Spleen (tissue), 13 donors: ENCODE measurements at places on chromosomes 7 and 10. TPM values are rescaled to one million over a fixed set of nuclear protein-coding genes. Genes with fewer than 3 reads are reported as not detected.

Gene KLF14
- 0.79 TPM for total RNA-seq

Gene CYP3A4
- not detected for total RNA-seq

Gene AOAH
- total RNA-seq: 211 TPM

Gene CTAGE4
- 1.4 TPM for total RNA-seq

Gene ANKRD1
- total RNA-seq: 0.83 TPM

DNA sequence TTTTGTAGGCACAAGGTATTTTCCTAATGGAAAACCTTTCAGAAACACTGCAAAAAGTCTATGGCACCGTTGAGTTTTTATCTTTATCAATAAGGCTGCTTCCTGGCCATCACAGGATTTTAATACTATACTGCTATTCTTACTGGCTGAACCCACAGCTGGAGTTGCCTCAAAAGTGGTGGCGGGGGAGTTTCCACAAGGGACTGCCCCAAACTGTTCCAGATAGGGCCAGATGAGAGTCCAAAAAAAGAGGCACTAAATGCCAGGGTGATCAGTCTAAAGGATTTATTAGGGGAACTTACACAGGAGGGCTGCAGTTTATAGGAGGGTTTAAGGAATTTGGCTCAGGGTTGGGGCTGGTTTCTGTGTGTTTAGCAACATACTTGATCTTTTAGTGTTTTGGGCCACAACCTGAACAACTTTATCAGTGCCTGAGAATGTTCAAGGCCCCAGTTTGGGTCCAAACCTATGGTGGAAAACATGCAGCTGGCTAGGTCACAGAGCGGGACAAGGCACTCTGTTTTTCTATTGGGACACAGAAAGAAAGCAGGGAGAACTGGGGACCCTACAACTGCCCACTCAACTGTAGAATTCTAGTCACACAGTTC lies 41.4 kb downstream of the STAM start:
- H3K36me3 ChIP-seq: peaks cover 8% of the 10 kb centered on the region
- H3K4me3 ChIP-seq: no peak overlapping the region
- H3K4me1 ChIP-seq: peaks cover 32% of the 10 kb centered on the region

DNA sequence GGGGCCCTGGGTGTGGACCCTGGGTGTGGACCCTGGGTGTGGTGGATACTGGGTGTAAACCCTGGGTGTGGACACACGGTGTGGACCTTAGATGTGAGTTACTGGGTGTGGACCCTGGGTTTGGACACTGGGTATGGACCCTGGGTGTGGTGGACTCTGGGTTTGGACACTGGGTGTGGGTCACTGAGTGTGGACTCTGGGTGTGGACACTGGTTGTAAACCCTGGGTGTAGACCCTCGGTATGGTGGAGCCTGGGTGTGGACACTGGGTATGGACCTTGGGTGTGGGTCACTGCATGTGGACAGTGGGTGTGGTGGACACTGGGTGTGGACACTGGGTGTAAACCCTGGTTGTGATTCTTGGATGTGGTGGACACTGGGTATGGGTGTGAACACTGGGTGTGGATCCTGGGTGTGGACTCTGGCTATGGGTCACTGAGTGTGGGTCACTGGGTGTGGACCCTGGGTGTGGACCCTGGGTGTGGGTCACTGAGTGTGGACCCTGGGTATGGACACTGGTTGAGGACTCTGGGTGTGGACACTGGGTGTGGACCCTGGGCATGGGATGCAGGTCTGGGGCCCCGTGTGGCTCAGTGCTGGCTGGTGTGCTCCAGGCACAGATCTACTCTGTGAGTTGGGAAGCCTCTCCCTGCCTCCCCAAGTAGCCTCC lies 356.2 kb downstream of the GLRX3 start:
- H3K27me3 ChIP-seq: no peaks in the 10 kb centered on the region
- no peak overlapping the region for H3K27ac ChIP-seq
- no peaks in the 10 kb centered on the region for H3K4me1 ChIP-seq
- H3K36me3 ChIP-seq: no peaks in the 10 kb centered on the region
- peak; percentile 47 for DNase-seq

DNA sequence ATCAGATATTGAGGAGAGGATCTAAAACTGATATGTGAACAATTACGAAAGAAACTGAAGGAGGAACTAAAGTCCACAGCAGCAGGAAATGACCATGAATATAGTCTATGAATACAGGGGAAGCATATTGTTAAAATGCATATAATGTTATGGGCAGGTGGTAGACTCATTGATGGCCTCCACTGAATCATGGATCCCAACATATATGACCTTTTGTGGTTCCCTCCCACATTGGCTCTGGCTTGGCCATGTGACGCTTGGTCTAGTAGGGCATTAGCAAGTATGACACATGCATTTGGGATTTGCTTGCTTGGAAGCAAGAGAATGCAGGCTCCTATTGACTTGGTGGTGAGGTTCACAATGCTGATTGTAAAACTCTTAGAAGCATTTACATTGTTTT lies 55.2 kb upstream of the RAB18 start:
- H3K27ac ChIP-seq: no peak overlapping the region
- peaks cover 42% of the 10 kb centered on the region for H3K4me1 ChIP-seq
- no peaks in the 10 kb centered on the region for H3K36me3 ChIP-seq

DNA sequence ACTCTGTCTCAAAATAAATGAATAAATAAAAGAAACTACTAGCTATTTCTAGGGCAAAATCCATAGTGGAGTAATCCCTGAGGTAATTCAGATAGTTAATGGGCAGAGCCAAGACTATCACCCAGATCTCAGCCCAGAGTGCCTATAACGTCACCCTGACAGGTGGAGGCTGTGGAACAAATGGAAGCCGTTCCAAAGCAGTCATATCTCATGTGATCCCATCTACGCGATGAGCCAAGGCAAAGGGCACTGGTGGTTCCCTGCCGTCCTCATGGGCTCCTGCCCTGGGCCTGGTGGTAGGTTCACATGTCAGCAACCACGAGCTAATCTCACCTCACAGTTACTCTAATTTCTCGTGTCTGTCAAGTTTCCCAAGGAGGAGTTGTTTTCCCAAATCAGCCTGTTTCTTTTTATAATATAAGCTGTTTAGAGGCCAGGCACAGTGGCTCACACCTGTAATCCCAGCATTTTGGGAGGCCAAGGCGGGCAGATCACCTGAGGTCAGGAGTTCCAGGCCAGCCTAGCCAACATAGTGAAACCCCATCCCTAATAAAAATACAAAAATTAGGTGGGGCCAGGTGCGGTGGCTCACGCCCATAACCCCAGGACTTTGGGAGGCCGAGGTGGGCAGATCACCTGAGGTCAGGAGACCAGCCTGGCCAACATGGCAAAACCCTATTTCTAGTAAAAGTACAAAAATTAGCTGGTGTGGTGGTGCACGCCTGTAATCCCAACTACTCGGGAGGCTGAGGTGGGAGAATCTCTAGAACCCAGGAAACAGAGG lies 22.5 kb upstream of the ASCC1 start:
- no peak overlapping the region for H3K27ac ChIP-seq
- peaks cover 10% of the 10 kb centered on the region for H3K4me1 ChIP-seq
- no peak for DNase-seq
- H3K36me3 ChIP-seq: peaks cover 51% of the 10 kb centered on the region
- H3K4me3 ChIP-seq: no peak overlapping the region

GRCh38 chr7:124536156-124536762 lies 229.3 kb downstream of the GPR37 start:
- H3K27me3 ChIP-seq: no peaks in the 10 kb centered on the region
- no peaks in the 10 kb centered on the region for H3K36me3 ChIP-seq

DNA sequence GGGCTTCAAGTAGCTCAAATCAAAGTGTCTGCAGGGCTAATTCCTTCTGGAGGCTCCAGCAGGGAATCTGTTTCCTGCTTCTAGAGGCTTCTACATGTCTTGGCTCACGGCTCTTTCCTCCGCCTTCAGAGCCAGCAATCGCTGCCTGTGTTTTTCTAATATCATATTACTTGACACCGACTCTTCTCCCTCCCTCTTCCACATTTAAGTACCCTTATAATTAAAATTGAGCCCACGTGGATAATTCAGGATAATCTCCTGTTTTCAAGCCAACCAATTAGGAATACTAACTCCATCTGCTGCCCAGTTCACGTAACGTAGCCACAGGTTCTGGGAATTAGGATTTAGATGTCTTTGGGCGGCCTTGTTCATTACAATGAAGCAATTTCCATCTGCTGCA lies 372.2 kb downstream of the DPP6 start:
- H3K27ac ChIP-seq: no peak overlapping the region
- no peak overlapping the region for H3K4me3 ChIP-seq
- H3K36me3 ChIP-seq: no peaks in the 10 kb centered on the region
- no peaks in the 10 kb centered on the region for H3K27me3 ChIP-seq
- DNase-seq: no peak

DNA sequence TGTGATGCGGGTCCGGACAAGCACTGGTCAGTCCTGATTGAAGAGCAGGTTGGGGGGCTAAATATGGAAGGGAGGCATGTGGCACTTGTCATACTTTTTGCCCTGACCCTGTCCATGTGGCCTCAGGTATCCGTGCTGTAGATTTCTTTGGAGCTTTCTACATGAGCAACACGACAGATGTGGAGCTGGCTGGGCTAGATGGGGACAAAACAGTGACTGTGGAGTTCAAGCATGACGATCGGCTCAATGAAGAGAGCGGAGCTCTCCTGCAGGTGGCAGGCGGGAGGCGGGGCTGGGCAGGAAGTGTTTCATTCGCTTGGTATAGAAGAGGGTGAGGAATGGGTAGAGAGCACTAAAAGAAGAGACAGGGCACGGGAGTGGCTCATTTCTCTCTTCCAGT lies 13.0 kb upstream of the CHCHD1 start:
- H3K27me3 ChIP-seq: no peaks in the 10 kb centered on the region
- peak overlapping the region; percentile 46 for H3K27ac ChIP-seq
- peaks cover 15% of the 10 kb centered on the region for H3K4me1 ChIP-seq
- no peak overlapping the region for H3K4me3 ChIP-seq
- peak; percentile 87 for DNase-seq
- no peaks in the 10 kb centered on the region for H3K36me3 ChIP-seq

GRCh38 chr10:91024541-91024940 lies 103.7 kb upstream of the ANKRD1 start:
- H3K27me3 ChIP-seq: no peaks in the 10 kb centered on the region

DNA sequence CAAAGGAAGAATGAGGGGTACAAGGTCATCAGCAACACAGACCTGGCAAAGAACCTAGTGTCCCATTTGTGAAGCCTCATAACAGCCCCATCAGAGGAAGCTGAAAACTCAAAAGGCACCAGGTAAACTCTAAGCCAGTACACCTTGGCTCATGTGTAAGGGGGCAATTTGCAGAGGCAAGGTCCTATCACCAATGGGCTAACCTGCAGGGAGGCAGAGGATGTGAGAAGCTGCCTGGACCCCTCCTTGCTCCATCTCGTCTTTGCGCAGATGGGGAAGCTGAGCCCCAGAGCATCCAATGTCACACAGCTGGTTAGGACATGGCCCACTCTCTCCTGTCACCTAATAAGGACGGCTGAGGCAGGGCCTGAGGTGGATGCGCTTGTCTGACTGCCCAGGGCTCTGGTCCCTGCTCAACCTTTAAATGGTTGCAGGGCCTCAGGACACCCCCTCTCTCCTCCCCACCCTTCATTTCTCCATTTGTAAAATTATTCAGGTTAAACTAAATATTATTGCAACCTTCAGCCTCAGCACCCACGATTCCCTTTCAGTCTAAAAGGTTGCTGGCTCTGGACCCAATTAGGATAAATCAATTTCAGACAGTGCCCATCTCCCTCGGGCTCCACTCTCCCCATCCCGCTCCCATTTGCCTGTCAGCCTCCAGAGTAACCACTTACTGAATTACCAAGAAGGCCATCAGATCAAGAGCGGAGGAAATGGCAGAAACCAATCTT lies 135.3 kb downstream of the OAT start:
- peaks cover 12% of the 10 kb centered on the region for H3K4me1 ChIP-seq
- no peak overlapping the region for H3K27ac ChIP-seq
- no peaks in the 10 kb centered on the region for H3K36me3 ChIP-seq
- DNase-seq: peak; percentile 47
- no peak overlapping the region for H3K4me3 ChIP-seq

- H3K4me1 ChIP-seq: no peaks in the 10 kb centered on the region
- peaks cover 21% of the 10 kb centered on the region for H3K27me3 ChIP-seq
- H3K4me3 ChIP-seq: no peak overlapping the region
- H3K27ac ChIP-seq: no peak overlapping the region
These were observed 90.2 kb upstream of the GNA12 start for GRCh38 chr7:2934211-2934731.

GRCh38 chr10:12741360-12741804 lies 260.1 kb downstream of the CCDC3 start:
- no peaks in the 10 kb centered on the region for H3K27me3 ChIP-seq
- H3K4me3 ChIP-seq: no peak overlapping the region
- H3K36me3 ChIP-seq: no peaks in the 10 kb centered on the region
- DNase-seq: no peak
- peaks cover 22% of the 10 kb centered on the region for H3K4me1 ChIP-seq

GRCh38 chr7:927031-927671 lies 27.3 kb downstream of the ADAP1 start:
- no peak overlapping the region for H3K4me3 ChIP-seq
- no peak overlapping the region for H3K27ac ChIP-seq
- DNase-seq: peak; percentile 70

DNA sequence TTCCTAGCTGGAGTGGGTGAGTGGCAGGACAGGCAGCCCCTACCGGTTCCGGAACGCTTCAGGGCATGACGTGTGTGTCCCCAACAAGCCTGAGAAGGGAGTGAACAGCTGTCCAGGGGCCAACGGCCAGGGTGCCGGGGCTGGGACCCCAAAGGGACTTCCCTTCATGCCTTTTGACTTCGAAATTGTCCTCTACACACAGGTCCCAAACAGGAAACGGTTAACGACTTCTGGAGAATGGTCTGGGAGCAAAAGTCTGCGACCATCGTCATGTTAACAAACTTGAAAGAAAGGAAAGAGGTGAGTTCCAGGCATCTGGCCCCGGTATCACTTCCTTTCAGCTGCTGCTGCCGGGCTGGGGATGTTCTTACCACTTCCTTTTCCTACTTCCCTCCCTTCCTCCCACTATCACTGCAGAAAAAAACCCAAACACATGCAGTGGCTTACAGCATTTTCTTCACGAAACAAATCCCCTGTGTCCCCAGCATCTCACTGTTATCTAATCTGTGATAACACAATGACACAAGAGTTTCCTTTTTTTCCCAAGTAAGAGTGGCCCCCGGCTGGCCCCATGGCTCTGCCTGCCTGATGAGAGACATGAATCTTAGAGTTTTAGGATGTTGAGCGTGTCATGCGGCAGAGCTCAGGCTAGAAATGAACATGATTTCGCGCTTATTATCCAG lies 63.2 kb downstream of the MKI67 start:
- H3K4me3 ChIP-seq: peak overlapping the region; percentile 29
- H3K4me1 ChIP-seq: peaks cover 93% of the 10 kb centered on the region
- H3K36me3 ChIP-seq: peaks cover 43% of the 10 kb centered on the region
- H3K27ac ChIP-seq: peak overlapping the region; percentile 86
- H3K27me3 ChIP-seq: no peaks in the 10 kb centered on the region

GRCh38 chr10:110171032-110171431 lies 36.4 kb upstream of the MXI1 start:
- no peak overlapping the region for H3K4me3 ChIP-seq
- no peaks in the 10 kb centered on the region for H3K36me3 ChIP-seq
- H3K27ac ChIP-seq: no peak overlapping the region
- peak; percentile 20 for DNase-seq

DNA sequence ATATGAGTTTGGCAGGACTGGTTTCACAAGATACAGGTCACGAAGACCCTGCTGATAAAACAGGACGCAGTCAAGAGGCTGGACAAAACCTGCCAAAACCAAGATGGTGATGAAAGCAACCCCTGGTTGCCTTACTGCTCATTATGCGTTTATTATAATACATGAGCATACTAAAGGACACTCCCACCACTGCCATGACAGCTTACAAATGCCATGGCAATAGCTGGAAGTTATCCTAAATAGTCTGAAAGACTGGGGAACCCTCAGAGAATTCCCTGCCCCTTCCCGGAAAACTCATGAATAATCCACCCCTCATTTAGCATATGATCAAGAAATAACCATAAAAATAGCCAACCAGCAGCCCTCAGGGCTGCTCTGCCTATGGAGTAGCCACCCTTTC lies 73.1 kb downstream of the TEX36 start:
- H3K27me3 ChIP-seq: no peaks in the 10 kb centered on the region
- H3K27ac ChIP-seq: no peak overlapping the region
- no peak overlapping the region for H3K4me3 ChIP-seq
- H3K36me3 ChIP-seq: no peaks in the 10 kb centered on the region
- no peak for DNase-seq
